ENCODE measurements at places on chromosomes 11 and 22.
A peak's percentile ranks its signal among the peaks of the same experiment; 100 is the strongest.

DNA sequence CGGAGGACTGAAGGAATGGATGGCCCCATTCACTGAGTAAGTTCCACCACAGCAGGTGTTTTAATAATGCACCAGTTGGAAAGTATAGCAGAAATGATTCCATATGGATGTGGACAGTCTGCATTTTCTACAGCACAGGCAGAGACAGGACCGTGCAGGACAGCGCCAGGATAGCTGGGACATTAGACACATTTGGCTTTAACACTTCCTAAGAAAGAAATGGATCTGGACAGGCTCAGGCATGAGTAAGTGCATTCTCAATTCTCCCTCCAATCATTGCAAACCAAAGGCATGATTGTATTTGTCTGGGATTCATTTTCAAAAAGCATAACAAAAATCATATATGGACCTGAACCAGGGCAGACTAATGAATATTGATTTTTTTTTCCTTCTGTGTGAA is 233.0 kb upstream of the POU2AF2 start:
- no peak overlapping the region for H3K27ac ChIP-seq
- no peaks in the 10 kb centered on the region for H3K4me1 ChIP-seq
- no peaks in the 10 kb centered on the region for H3K27me3 ChIP-seq
- DNase-seq: no peak
- no peaks in the 10 kb centered on the region for H3K36me3 ChIP-seq
- H3K4me3 ChIP-seq: no peak overlapping the region

- H3K27me3 ChIP-seq: no peaks in the 10 kb centered on the region
- DNase-seq: no peak
- no peak overlapping the region for H3K27ac ChIP-seq
- H3K4me3 ChIP-seq: no peak overlapping the region
Observed at GRCh38 chr11:5597953-5598352, 1.5 kb downstream of the TRIM6 start.

DNA sequence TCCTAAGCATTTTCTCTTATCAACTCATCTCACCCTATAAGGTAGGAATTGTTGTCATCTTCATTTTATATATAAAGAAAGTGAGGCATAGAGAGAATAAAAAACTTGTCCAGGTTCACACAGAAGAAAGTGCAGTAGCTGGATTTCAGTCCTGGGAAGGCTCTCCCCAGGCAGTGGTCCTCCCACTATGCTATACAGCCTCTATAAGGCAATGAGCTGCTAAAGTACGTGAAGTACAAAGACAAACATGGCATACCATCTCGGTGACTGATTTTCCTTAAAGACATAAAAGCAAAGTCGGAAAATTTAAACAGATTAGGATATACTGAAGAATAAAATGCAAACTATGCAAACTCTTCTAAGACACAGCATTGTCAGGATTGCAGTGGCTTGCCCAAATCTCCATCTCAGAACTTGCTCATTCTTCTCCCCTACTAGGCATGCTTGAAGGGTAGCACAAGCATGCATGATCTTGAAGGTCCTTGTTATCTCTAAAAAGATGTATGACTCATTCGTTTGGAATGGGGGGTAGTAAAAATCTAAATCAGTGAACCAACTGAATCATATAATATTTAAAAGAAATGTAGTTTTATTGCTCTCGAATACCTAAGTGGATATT is 97.8 kb upstream of the CSNK2A3 start:
- DNase-seq: no peak
- H3K36me3 ChIP-seq: no peaks in the 10 kb centered on the region
- no peaks in the 10 kb centered on the region for H3K27me3 ChIP-seq

DNA sequence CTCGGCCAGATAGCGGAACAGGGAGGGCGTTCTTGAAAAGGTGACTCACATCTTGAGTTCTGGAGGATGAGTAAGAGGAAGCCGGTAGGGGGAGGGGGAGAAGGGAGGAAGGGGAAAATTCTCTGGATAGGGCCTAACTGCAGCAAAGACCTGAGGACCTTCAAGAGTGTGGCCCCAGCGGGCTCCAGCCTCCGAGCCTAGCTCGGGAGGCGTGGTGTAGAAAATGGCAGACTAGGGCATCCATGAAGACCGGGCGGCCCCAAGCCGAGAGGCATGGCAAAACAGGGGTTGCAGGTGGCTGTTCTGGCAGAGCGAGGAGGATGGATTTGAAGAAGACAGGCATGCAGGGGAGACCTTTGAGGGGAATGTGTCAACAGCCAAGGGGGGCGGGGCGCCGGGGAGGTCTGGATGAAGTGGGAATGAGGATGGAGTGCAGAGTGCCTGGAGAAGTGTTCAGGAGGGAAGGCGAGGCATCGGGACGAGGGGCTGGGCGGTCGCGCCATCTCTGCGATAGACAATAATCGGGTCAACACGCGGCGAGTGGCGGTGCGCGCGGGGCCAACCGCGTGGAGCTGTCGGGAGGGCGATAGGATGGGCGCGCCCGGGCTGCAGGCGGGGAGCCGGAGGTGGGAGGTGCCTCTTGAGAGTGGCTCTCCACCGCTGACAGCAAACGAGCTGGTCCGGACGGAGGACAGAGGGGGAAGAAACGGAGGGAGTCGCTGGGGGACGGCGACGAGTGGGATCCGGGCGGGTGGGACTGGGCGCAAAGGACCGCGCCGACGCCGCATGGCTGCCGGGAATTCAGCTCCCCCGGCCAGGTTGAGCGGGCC is 40.0 kb upstream of the CREB3L1 start:
- H3K4me3 ChIP-seq: no peak overlapping the region
- peak; percentile 32 for DNase-seq
- H3K4me1 ChIP-seq: peaks cover 34% of the 10 kb centered on the region
- peak overlapping the region; percentile 63 for H3K27ac ChIP-seq
- H3K27me3 ChIP-seq: no peaks in the 10 kb centered on the region
- no peaks in the 10 kb centered on the region for H3K36me3 ChIP-seq

DNA sequence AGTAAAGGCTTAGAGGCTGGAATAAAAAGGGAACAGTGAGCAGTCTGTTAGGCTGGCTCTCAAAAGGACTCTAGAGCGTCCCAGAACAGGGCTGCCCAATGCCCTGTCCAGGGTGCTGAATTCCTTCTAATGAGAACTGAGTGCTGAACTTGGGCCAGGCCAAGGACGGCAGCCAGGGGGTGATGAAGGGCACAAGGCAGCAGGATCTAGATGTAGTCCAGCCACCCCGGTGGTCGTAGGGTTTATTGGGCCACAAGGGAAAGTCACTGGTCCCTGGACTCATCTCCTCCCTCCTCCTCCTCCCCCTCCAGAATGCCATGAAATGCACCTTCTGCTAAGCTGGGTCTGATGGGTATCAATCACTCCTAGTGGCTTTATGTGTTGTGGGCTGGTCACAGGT is 19.2 kb downstream of the NPTXR start:
- no peaks in the 10 kb centered on the region for H3K27me3 ChIP-seq
- no peak overlapping the region for H3K4me3 ChIP-seq

- peaks cover 12% of the 10 kb centered on the region for H3K4me1 ChIP-seq
- no peak for DNase-seq
- no peaks in the 10 kb centered on the region for H3K27me3 ChIP-seq
Observed at GRCh38 chr22:31096657-31097279, 10.6 kb downstream of the SELENOM start.

DNA sequence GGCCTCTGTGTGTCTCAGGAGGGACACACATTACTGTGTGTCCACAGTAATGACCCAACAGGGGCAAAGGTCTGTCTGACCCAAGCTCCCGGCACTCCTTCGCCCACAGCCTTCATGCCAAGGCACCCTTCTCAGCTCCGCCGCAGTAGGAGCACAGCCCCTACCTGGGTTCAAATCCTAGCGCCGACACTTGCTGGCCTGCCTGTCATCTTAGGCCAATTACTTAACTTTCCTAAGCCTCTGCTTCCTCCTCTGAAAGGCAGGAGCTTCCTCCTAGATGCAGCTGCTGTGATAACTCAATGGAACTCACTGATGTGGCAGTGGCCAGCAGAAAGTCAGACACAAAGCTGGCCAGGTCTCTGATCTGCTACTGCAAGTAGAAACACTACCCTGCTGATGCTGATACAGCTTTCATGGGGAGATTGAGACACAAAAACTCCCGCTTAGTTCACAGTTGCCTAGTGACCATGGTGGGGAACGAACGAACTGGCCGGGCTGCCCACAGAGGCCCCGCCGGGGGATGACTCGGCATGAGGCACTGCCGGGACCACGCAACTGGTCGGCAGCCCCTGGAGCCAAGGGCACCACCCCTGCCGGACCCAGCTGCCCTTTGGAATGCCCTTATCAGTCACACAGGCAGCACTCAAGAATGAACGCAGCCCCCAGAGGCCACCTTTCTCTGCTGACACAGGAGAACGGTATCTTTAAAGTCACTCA is 8.1 kb downstream of the EHD1 start:
- H3K27me3 ChIP-seq: no peaks in the 10 kb centered on the region
- H3K36me3 ChIP-seq: no peaks in the 10 kb centered on the region
- no peak overlapping the region for H3K4me3 ChIP-seq
- peak overlapping the region; percentile 43 for H3K27ac ChIP-seq

DNA sequence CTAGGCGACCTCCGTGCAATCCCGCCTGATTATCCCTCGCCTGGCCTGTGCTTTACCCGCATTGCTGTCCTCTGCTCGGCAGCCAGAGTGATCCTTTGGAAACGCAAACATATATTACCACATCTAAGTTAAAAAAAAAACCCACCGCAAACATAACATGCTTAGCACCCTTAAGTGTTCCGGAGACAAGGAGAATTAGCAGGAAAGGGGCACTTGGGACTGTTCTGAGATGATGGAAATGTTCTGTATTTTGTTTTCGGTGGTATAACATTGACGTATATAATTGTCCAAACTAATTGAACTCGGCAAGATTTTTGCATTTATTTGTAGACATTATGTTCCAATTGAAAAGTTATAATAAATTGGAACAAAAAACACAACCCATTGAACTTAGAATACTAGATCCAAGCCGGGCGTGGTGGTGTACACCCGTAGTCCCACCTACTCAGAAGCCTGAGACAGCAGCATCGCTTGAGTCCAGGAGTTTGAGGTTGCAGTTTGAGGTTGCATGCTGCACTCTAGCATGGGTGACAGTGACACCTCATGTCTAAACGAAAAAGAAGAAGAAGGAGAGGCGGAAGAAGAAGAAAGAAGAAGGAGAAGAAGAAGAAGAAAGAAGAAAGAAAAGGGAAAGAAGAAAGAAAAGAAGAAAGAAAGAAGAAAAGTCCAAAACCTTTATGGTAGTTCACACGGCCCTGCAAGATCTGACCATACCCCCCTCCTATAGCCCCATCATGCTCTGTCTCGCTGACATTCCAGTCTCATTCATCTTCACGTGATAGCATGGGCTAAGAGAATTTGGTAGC is 604 bp upstream of the POLR3H start:
- H3K4me1 ChIP-seq: peaks cover 31% of the 10 kb centered on the region
- no peaks in the 10 kb centered on the region for H3K36me3 ChIP-seq
- DNase-seq: no peak
- no peak overlapping the region for H3K4me3 ChIP-seq
- no peaks in the 10 kb centered on the region for H3K27me3 ChIP-seq

DNA sequence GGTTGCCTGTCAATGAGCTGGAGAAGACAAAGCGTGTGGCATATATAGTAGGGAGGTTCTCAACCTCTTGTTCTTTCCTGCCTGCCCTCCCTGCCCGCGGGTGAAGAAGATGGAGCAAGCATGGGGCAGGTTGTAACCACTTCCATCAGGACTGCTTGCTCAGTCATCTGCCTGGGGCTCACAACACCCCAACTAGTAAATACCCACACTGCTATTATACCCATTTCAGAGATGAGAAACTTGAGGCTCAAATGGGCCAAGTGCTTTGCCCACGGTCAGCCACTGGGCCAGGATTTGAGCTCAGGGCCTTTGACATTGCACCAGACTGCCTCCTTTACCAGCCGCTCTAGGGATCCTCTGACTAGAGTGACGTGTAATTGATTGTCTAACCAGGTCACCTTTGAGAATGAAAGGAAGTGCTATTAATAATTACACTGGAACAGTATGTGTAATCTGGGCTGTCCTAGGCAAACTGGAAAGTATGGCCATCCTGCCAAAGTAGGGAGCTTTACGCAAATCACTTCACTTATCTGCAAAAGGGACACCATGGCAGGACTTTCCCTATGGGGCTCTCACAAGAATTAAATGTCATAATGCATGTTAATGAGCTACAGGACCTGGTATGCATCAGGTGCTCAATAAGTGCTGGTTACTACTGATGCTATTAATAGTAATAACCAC is 2.8 kb upstream of the CDC42EP1 start:
- H3K36me3 ChIP-seq: no peaks in the 10 kb centered on the region
- peak overlapping the region; percentile 99 for H3K27ac ChIP-seq
- no peak overlapping the region for H3K4me3 ChIP-seq
- H3K4me1 ChIP-seq: peaks cover 58% of the 10 kb centered on the region

- no peak overlapping the region for H3K27ac ChIP-seq
- H3K36me3 ChIP-seq: no peaks in the 10 kb centered on the region
- no peak overlapping the region for H3K4me3 ChIP-seq
- no peak for DNase-seq
- H3K4me1 ChIP-seq: no peaks in the 10 kb centered on the region
Observed at GRCh38 chr22:44454113-44454769, 43.8 kb downstream of the RTL6 start.

Measured in body of pancreas (tissue), 4 donors.